ENCODE measurements at places on chromosomes 4 and X.

- peak; percentile 6 for DNase-seq
Observed at GRCh38 chrX:84046403-84046984, 141.5 kb downstream of the RPS6KA6 start.

- no peak for DNase-seq
Observed at GRCh38 chrX:421646-422391, 35.1 kb upstream of the PPP2R3B start.

DNA sequence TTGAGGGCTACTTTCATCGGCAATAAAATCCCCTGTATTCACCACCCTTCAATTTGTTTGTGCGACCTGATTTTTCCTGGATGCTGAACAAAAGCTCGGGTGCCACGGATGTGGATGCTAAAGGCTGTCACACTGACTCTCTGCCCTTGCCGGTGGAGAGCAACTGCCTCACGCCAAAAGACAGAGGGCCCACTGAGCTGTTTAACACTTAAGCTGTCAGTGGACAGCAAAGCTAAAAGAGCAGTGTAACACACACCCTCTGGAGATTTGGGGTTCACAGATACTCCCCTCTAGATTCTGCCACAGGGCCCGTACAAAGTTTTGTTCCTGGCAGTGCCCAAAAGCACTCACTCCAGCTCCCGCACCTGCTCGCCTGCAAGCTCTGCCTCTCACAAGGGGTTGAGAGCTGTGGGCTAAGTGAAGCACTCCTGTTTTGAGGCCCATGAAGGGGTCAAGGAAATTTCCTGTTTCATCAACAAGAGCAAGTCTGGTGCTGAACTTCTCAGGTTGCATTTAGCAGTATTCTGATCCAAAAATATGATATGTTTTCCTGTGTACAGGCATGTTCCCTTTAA lies 1571.9 kb downstream of the ADGRL3 start:
- peak; percentile 47 for DNase-seq

DNA sequence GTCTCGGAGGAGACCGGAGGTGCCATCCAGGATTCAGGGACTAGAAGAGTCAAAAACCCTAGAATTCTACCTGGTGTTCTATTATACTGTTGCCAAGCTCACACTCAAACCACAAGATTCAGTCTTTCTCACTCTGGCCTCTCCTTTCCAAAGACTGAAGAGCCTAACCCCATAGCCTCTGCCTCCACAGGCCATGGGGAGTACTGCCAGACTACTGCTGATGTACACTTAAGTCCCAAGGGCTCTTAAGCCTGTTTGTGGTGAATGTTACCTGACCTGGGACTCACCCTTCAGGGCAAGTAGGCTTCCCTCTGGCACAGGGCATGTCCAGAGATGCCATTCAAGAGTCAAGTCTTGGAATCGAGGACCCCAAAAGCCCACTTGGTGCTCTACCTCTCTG lies 58.9 kb upstream of the IRS4 start:
- no peak for DNase-seq

- DNase-seq: no peak
Observed at GRCh38 chr4:8351931-8352367, 82.4 kb downstream of the HTRA3 start.

Measured in SHP77 treated with DMSO at 0.1 percent for 48 hours (cell line).